ENCODE measurements at places on chromosomes 2 and 18.

DNA sequence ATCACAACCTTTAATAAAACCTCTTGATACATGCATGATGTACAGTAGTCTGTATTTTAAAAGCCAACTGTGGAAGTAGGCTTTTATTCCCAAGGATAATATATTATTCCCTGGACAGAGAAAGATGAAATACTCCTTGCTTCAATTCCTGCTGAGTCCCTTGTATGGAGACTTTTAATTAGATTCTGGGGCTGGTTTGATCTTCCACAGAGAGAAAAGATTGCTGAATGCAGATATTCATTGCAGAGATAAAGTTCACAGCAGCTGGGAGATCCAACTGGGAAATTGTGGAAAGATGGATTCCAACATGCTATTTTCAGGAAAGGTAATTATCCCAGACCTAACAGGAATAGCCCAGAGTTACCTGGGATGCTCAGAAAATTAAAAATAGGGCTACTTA, 607.0 kb upstream of the HS6ST1 start:
- DNase-seq = no peak

DNA sequence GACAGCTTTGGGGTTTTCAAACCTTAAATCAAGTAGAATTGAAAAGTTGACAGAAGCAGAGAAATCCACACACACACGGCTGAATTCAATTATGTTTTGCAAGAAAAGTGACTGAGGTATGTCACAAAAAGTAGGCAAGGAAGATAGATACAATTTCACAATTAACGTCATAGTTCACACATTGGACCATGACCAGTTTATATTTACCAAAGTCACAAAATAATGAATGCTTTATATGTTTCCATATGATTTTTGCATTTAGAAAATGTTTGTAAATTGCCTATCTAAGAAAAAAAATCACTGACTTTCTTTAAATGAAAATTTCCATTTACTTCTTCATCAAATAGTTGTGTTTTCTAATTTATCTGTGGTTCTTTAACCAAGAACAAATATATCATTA, 29.4 kb upstream of the ZNF516 start:
- no peak for DNase-seq

GRCh38 chr2:57959390-57959789, 87.2 kb upstream of the VRK2 start:
- no peak for DNase-seq

GRCh38 chr2:98730053-98730706, 752 bp downstream of the MGAT4A start:
- peak; percentile 11 for DNase-seq

DNA sequence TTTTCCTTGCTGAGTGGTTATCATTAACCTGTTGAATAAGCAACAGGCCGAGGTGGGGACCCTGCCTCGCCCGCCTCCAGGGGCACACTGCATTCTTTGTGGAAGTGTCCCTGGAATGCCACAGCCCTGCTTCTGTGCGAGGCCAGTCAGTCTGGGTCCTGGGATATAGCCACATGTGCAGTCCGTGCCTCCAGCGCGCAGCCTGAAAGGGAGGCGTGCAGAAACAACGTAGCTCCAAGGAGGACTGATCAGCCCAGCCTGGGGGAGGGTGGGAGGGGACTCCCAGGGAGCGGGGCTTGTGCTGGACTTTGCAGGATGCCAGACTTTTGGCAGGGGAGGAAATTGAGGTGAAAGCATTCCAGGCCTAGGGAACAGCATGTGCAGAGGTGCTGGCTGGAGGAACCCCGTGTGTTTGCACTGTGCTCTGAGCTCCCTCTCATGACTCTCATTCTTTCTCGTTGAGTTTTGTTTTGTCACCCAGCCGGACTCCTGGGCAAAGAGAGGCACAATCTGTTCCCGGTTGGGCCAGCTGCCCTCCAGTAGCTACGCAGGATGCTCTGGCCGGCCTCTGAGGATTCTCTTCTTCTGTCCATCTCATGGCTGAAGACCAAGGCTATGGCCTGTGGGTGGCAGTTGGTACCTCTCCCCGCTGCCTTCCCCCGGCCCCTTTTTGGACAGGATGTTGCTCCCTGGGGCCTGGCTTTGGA, 39.7 kb downstream of the HPCAL1 start:
- DNase-seq = no peak

- no peak for DNase-seq
These were observed 115.8 kb downstream of the CABLES1 start for GRCh38 chr18:23250893-23251656.

- no peak for DNase-seq
These were observed 50.6 kb downstream of the PSMD14 start for GRCh38 chr2:161358838-161359237.

DNA sequence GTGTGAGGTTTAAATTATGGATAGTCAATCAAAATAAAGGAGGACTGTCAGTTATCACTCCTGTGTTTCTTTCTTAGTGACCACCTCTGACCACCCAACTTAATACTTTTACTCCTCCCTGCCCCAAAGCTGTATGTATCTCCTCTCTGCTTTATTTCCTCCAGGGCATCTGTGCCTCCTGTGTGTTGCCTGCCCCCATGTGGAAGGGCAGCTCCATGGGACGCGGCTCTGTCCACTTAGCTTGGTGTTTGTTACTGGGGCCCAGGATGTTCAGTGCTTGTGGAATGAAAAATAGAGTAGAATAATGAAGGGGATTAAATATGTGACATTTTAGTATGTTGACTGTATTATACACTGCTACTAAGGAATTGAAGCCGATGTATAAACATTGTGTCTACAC, 9.8 kb downstream of the ACP1 start:
- no peak for DNase-seq

DNA sequence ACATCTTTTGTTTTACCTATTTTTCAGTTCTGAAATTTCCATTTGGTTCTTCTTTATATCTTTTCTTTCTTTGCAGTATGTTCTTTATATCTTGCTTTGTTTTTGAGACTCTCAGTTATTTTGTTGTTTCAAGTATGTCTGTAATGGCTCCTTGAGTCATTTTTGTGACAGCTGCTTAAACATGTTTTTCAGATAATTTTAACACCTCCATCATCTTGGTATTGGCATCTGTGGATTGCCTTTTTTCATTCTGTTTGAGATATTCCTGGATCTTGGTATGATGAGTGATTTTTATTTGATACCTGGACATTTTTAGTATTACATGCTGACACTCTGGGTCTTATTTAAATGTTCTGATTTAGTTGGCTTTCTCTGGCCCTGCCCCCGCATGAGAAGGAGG, 89.5 kb downstream of the NCOA1 start:
- no peak for DNase-seq

GRCh38 chr18:39053571-39053970, 1488.0 kb upstream of the CELF4 start:
- DNase-seq = no peak

DNA sequence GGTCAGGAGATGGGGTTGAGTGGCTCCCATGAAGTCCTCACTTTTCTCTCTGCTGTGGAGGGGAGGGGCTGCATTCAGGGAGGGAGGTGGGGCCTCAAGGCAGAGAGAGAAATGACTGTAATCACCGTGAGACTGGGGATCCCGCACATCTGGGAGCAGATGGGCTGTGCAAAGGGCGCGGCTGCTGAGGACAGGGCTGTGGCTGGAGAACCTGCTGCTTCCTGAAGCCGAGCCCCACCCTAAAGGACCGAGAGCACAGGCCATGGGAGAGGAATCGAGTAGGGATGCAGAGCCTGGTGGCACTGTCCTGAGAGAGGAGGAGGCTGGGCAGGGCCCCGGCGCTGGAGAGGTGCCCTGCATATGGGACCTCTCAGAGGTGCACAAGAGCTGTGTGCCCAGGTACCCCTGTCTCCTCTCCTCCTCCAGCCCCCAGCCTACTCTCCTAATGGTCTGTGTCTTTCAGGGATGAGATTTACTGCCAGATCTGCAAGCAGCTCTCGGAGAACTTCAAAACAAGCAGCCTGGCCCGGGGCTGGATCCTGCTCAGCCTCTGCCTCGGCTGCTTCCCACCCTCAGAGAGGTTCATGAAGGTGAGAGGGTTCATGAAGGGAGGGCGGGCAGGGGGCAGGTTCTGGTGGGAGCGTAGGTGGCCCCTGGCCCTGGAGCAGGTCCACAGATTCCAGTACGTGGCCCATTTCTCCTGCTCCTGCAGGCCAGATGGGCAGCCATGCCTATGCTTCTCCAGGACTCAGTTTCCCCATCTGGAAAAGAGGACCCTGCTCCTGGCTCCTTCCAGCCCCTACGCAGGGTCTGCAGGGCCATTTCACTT, 25.9 kb upstream of the GPR17 start:
- DNase-seq = no peak

GRCh38 chr2:106581755-106582147, 94.6 kb downstream of the CD8B2 start:
- no peak for DNase-seq

- DNase-seq = no peak
These were observed 109.2 kb upstream of the FZD7 start for GRCh38 chr2:201924453-201924852.

GRCh38 chr18:31744321-31745067, 16.2 kb downstream of the SLC25A52 start:
- no peak for DNase-seq

GRCh38 chr2:181670632-181671031, 9.7 kb downstream of the NEUROD1 start:
- DNase-seq = no peak

GRCh38 chr18:78913395-78913794, 66.2 kb upstream of the SALL3 start:
- no peak for DNase-seq

GRCh38 chr2:16774980-16775898, 109.6 kb upstream of the CYRIA start:
- no peak for DNase-seq

GRCh38 chr18:36635414-36636096, 193.2 kb downstream of the TPGS2 start:
- DNase-seq = no peak

GRCh38 chr2:221562226-221562625, 9.9 kb downstream of the EPHA4 start:
- DNase-seq = no peak

DNA sequence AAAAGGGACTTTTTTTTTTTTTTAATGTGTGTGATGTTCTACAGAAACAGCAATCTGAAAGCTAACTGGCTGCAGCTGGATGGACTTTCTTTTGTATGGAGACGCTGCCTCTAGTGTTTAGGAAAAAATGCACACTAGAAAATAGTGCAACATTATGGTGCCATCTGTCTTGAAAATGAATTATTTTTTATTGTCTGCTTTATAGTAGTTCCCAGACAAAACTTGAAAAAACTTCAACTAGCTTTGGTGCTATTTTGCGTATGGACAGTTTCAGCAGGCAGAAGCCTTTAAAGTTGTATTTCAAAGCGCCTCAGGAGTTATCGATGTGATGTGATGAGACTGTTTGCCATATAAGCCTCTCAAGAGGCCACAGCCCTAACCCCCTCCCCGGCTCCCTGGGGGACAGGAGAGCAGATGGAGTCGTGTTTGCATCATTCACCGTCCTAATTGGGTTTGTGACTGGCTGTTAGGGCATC, 86.9 kb downstream of the LTBP1 start:
- DNase-seq = no peak

- DNase-seq = no peak
These were observed 177.8 kb upstream of the SCN7A start for GRCh38 chr2:166671801-166672200.

DNA sequence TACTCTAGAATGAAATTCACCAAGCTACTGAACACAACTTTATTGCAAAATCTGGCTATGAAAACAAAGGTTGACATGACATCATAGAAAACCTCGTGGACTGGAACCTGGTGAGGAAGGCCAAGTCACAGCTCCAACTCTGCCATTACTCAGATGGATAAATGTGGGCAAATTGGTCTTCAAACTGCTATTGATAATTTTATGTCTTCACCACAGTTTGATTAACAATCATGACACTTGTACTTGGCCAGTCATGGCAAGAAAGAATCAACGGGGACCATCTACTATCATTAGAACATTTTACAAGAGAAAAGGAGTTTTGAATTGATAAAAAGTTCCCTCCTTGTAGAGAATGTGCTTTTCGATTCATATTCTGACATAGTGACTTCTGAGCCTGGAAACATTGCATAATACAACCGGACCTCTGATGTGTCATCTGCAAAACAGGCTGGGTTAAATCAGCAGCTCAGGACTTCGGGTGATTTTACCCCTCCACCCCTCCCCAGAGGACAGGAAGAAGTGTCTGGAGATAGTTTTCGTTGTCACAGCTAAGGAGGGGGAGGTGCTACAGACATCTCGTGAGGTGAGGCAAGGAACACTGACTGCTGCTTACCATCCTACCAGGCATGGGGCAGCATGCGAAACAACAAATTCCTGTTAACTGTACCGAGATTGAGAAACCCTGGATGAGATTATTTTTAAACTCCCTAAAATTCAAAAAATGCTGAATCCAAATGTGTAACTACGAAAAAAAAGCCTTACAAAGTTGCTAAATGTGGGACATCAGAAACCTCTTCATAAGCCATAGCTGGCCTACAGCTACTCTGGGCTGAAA, 8.4 kb downstream of the L3MBTL4 start:
- no peak for DNase-seq

DNA sequence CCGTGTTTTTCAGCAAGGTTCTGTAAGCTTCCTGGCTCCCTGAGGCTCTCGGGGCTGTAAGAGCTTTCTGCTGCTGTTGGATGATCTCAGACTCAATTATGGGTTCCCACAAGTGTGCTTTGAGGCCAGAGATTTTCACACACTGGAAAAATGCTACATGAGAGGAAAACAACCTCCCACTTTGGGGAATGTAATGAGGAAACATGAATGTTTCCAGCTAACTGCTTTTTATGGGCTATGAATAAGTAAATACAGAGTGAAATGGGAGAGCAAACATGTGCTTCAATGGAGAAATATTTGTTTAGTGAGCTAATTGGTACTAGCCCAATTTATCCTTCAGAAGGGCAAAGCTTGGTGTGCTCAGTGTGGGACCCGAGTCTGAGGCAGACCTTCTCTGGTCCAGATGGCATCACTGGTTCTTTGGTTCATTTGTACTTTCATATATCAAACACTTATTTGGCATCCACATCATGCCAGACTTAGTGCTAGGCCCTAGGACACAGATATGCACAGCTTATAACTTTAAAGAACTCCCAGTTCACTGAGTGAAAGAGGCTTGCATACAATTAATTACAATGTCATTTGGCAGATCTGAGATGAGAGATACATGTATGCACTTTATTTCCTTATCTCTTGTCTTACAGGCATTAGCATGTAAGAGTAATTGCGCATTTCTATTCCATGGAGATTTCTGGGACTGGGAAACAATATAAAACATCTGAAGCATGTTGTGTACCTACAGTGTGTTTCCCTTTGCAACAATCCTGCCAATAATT, 248.8 kb downstream of the RDH14 start:
- no peak for DNase-seq

GRCh38 chr18:46070815-46071652, 1.0 kb downstream of the PSTPIP2 start:
- DNase-seq = no peak

DNA sequence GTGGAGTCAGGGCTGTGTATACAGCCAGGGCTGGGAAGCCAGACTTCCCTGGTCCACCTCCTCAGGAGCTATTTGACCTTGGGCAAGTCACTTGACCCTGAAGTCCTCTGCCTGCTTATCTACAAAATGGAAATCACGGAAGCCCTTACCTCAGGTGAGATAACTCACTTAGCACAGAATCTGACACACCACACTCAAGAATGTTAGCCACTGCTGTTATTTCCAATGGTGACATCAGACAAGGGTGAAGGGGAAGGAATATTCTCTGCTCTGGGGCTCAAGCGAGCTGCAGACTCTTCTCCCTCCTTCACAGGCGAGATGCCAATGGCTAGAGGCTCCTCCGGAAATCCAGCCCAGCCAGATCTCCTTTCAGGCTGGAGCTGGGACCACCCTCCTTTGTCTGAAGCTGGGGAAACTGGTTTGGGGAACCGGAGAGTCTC, 189.6 kb downstream of the HAUS1 start:
- no peak for DNase-seq

GRCh38 chr2:160742667-160743066, 249.1 kb upstream of the RBMS1 start:
- no peak for DNase-seq

Measured in stimulated activated CD8-positive, alpha-beta memory T cell treated with anti-CD3 and anti-CD28 coated beads, Interleukin-4, amount 100 ng/mL, for 1 hour (primary cell).